ENCODE measurements at places on chromosomes 1 and 21. TPM values are rescaled to one million over a fixed set of nuclear protein-coding genes. Genes with fewer than 3 reads are reported as not detected.

IQGAP3 gene
- 35.8 TPM for total RNA-seq

HSD17B7 gene
- 31.9 TPM for total RNA-seq

THEM5 gene
- total RNA-seq: not detected

RPE65 gene
- total RNA-seq: not detected

- no peaks in the 10 kb centered on the region for H3K36me3 ChIP-seq
- no peak overlapping the region for H3K27ac ChIP-seq
- no peaks in the 10 kb centered on the region for H3K4me1 ChIP-seq
- no peaks in the 10 kb centered on the region for H3K27me3 ChIP-seq
Observed at GRCh38 chr1:196209265-196209664, 399.0 kb downstream of the KCNT2 start.

DNA sequence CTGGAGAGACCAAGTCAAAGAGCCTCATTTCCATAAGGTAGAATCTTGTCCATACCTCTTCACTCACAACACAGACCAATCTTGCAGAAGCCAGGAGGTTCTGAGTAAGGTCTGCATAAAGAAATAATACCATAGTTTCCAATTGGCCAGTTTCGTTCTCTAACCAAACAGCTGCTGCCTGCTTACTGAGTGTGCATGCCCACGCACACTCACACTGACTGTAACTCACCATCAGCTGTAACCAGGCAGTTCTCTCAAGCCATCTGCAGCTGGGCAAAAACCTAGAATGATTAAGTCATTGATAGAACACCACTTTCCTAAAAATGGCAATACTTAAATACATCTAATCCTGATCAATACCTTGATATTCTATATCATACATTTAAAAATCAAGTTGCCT, 106.6 kb upstream of the VAV3 start:
- no peak overlapping the region for H3K27ac ChIP-seq
- no peaks in the 10 kb centered on the region for H3K27me3 ChIP-seq
- DNase-seq: no peak
- H3K4me3 ChIP-seq: no peak overlapping the region
- peaks cover 35% of the 10 kb centered on the region for H3K4me1 ChIP-seq

- no peak overlapping the region for H3K4me3 ChIP-seq
- no peak for DNase-seq
- H3K27ac ChIP-seq: no peak overlapping the region
- H3K36me3 ChIP-seq: no peaks in the 10 kb centered on the region
- H3K4me1 ChIP-seq: no peaks in the 10 kb centered on the region
Observed at GRCh38 chr1:112296908-112297307, 99.1 kb upstream of the CTTNBP2NL start.

Measured in Caco-2 (cell line).